Fibroblast of skin of right biceps (primary cell): ENCODE measurements at places on chromosomes 1 and 21.
A peak's percentile ranks its signal among the peaks of the same experiment; 100 is the strongest.

- no peak for DNase-seq
Measured at GRCh38 chr21:29349702-29350101, 51.0 kb downstream of the BACH1 start.

DNA sequence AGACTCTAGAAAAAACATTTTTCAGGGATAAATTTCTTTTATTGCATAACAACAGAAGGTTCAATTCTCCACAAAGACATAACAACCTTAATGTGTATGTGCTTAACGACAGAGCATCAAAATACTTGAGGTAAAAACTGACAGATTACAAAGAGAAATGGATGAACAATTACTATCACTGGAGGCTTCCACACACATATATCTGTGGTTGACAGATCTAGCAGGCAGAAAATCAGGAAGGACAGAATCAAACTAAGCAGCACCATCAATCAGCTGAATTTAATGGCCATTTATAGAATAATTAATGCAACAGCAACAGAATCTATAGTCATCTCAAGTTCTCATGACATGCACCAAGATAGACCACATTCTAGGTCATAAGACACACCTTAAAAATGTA is 306.0 kb upstream of the GREM2 start:
- DNase-seq, result no peak

DNA sequence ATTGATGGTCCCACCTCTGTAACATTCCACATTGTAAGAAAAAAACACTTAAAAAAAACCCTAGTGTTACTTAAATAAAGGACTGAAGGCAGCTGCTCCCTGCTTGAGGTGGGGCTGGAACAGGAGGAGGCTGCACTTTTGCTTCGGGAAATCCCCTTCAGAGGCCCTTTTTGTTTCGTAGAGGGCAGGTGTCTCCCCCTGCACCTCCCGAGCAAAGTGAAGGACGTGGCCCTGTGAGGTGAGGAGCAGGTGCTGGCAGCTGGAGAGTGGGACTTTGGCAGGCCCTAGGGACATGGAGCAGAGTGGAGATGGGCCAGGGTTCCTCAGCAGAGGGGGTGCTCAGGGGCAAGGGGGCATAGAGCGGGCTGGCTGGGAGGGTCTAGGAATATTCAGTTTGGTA is 33.4 kb upstream of the WNT4 start:
- no peak for DNase-seq

- DNase-seq, result no peak
Measured at GRCh38 chr1:91701472-91701869, 184.5 kb downstream of the TGFBR3 start.

GRCh38 chr1:35379317-35380000 is 111.0 kb downstream of the ZMYM4 start:
- no peak for DNase-seq

DNA sequence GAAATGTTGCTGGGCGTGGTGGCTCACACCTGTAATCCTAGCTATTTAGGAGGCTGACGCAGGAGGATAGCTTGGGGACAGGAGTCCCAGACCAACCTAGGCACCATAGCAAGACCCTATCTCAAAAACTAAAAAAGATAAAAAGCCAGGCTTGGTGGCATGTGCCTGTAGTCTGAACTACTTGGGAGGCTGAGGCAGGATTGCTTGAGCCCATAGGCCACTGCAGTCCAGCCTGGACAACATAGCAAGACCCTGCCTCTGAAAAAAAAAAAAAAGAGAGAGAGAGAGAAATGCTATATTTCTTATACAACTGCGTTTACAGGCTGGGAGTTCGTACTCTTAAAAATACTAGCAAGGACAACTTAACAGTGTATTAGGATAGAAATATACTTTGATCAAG is 46.2 kb upstream of the SPOCD1 start:
- no peak for DNase-seq

DNA sequence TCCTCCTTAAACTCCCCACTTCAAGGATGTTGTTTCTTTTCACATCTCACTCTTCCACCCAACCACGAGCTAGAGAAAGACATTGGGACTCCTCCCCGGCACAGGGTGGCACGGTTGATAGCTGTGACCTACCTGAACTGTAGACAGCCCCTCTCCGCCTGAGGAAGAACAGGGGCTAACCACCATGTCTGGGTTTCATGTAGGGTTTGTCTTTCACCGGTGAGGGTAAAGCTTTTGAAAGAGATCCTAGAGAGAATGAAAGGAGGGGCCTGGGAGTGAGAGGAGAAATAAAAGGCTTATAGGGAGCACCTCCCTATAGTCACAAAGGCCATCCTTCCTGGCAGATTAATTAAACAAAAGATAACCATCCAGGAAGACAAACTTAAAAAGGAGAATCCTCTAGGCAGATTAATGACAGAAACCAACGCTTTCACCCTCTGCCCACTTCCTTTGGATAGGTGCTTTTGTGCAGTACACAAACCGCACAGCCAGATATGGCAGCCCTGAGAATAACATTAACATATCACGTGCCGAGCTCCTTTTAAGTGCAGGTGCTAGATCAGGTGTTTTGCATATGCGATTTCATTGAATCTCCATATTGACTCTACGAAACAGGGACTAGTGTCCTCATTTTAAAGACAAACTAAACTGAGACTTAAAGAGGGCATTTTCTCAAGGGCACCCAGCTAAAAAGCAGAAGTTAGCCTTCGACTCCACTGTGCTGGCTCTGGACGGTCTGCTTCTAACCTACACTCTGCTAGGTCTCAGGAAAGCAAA is 178.1 kb upstream of the RUNX1 start:
- no peak for DNase-seq

GRCh38 chr1:205053296-205053695 is 10.3 kb downstream of the CNTN2 start:
- DNase-seq, result no peak

DNA sequence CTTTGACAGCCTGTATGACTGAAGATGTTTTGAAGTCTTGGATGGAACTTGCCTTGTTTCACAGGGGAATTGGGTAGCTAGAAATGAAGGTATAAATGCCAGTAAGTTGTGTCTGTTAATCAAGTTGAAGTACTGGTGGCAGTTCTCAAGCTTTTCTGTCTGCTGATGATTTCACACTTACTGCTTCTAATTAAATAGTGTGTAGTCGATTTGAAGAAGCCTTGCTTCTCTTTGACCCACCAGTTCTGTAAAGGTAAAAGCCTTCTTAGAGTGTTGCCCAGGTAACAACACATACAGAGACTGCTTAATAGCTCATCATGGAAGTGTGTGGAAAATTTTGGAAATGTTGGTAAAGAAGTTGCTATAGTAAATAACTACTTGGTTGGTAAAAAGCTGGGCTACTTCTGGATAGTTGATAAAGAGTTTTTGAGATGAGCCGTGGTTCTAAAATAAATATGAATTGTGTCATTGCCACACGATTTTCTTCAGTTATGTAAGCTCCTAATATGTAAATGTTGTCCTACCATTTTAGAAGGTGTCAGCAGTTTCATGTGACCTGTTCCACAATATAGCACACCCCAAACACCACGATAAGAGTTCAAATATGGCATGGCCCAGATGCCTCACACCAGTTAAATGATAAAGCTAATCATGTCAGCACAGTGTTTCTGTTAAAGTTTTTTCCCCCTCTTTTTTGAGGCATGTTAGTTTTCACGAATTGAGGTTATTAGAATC is 7.4 kb downstream of the RABGAP1L start:
- no peak for DNase-seq

- peak; percentile 70 for DNase-seq
Measured at GRCh38 chr1:200179126-200179780, 151.7 kb downstream of the NR5A2 start.

GRCh38 chr1:224881762-224882211 is 47.7 kb upstream of the DNAH14 start:
- DNase-seq, result no peak

DNA sequence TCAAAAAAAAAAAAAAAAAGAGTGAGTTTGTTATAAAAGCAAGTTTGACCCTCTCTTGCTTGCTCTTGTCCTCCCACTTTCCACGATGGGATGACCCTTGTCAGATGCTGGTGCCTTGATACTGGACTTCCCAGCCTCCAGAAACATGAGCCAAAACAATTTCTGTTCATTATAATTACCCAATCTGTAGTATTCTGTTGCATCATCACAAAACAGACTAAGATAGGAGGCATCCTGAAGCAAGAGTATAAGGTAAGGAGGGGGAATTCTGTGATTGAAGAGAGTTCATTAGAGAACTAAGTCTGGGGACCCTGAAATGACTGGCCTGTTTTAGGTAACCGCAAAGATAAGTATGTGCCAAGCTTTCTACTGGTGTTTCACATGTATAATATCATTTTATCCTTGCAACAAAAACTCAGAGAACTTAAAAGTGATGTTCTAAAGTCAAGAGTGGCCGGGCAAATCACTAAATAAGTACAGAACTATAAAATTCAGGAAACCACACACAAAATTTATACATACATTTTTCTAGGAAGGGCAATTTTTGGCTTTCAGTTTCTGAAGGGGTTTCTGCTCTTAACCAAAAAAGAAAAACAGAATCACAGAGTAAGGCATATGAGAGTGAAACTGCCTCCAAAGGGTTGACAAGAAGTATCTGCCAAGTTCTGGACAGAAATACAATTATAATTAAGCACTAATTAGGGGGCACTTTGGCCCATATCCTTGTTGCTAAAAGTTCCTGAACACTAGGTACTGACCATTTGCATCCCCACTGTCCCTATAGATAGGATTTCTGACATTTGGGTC is 14.0 kb downstream of the DNALI1 start:
- DNase-seq, result no peak

GRCh38 chr1:34361121-34361520 is 184.4 kb downstream of the C1orf94 start:
- DNase-seq, result no peak

DNA sequence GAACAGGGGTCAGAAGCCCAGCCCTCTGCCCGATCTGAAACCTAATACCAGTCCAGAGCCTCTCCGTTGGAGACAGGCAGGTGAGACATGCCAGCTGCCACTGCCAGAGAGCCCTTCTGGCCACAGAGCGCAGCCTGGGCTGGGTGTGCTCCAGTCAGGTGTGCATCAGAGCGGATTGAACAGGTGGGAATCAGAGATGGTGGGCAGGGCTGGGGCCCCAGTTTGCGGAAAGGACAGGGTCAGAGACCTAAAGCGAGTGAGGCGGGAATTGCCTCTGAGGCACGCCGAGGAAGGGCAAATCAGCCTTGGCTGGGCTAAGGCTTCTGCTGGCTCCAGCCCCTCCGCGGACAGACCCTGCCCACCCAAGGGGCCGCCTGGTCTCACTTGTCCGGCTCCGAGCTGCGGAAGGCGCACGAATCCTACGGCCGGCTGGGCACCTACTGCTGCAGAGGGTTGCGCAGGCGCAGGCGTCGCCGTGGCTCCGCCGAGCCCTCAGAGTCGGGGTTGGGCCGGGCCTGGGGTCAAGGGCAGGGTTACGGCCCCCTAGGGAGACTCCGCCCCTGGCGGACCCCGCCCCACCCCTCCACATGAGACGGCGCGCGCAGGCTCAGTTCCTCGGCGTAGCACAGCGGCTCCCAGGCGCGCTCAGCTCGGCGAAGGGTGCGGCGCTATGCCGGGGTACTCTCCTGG is 10.3 kb downstream of the CPLANE2 start:
- no peak for DNase-seq

DNA sequence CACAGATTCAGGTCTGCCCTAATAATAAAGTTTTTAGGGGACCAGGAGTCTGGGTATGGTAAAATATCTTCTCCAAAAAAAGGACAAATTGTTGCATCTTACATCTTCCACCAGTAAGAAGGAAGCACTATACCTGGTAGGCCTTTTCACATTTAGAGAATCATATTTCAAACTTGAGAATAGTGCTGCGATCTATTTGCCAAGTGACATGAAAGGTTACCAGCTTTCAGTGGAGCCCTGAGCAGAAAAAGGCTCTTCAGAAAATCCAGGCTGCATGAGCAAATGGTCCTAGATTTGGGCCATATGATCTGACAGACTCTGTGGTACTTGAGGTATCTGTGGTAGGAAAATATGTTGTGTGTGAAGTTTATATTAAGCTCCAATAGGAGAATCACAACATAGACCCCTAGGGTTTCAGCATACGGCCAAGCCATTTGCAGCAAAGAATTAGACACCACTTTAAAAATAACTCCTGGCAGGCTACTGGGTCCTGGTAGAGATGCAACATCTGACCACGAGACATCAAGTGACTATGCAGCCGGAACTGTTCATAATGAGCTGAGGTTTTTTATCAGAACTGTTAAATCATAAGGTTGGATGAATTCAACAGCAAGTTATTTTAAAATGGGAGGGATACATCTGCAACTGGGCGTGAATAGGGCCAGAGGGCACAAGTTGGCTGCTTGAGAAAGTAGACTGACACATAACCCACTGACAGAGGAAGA is 38.6 kb upstream of the CCDC190 start:
- DNase-seq, result peak; percentile 85

- no peak for DNase-seq
Measured at GRCh38 chr1:200304171-200304570, 105.7 kb downstream of the ZNF281 start.

DNA sequence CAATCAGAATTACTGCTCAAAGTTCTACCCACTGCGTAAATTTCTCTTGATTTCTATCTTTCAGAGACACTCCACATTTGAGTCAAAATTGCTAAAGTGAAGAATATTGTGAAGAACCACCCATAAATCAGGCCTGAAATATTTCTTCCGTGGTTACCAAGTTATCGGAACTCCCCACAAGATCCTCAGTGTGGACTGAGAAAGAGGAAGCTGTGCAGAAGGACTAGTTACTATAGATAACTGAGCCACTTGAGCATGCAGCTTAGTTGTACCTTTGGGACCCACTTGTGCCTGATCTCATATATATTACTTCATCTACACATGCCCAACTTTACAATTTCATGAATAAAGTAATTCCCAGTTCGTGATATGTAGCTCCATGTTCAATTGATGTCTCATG is 18.4 kb downstream of the RWDD3 start:
- no peak for DNase-seq
